ENCODE measurements at places on chromosomes 13 and 19.

DNA sequence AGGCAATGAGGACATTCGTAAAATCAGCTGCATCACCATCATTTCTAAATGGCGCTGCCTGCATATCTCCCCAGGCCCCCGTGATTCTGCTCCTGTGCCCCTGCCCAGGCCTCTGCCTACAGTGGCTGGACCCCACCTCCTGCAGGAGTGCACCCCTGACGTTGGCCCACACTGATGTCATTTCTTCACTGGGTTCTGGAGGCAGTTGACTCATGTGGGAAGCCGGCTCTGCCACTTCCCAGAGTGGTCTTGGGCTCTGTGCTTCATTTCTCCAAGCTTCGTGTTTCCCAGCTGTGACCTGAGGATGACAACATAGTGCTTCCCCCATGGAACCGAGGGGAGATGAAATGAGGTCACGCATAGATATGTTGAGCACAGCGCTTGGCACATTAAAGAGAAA, 19.9 kb downstream of the CCNE1 start:
- no peak for DNase-seq

DNA sequence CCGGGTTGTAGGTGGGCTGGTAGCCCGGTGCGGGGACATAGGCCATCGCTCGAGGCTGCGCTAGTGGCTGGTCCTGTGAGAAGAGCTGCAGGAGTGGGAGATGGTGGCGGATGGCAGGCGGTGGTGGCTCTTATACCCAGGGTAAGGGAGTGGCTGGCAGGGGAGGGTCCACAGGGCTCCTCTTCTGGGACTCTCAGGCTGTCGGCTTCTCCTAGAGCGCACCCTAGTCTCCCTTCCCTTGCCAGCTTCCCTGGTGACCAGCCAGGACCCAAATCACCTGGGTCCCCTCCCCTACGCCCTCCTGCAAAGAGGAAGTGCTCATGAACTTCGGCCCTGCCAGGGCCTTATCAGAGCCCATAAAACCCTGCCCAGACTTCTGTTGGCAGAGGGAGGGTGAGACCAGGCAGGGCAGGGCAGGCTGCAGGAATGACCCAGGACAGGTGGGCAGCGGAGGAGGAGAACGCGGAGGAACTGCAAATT, at the start of gene LGALS4:
TSS of gene LGALS4 (minus strand) at position 105 of the 480 bp plus-strand sequence. CDS start at position 46, 59 bp downstream.
- DNase-seq = no peak

- no peak for DNase-seq
Measured at GRCh38 chr19:45771311-45771933, 2.4 kb upstream of the SIX5 start.

- DNase-seq = no peak
Measured at GRCh38 chr19:51146751-51147150, 4.7 kb downstream of the SIGLEC7 start.

DNA sequence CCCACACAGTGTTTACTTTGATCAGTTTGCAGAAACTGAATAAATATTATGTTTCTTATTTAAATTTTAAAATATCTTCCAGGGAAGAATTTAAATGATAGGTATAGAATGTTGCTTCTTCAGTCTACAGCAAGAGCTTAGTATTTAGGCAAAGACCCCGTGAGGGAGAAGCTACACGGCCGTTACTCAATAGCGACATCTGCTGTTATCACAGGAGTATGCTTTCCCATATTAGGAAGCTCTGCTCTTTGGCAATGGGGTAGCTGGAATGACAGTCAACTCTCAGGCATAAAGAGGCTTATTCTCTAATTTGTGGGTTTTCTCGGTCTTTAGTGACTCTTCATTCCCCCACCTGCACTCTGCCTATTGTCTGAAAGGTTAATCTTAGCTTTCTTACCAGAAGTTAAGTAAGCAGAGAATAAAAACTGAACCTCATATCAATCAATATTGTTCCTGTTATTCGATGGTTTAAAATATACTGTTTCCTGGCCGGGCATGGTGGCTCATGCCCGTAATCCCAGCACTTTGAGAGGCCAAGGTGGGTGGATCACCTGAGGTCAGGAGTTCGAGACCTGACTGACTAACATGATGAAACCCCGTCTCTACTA, 13.2 kb upstream of the LHFPL6 start:
- peak; percentile 90 for DNase-seq

DNA sequence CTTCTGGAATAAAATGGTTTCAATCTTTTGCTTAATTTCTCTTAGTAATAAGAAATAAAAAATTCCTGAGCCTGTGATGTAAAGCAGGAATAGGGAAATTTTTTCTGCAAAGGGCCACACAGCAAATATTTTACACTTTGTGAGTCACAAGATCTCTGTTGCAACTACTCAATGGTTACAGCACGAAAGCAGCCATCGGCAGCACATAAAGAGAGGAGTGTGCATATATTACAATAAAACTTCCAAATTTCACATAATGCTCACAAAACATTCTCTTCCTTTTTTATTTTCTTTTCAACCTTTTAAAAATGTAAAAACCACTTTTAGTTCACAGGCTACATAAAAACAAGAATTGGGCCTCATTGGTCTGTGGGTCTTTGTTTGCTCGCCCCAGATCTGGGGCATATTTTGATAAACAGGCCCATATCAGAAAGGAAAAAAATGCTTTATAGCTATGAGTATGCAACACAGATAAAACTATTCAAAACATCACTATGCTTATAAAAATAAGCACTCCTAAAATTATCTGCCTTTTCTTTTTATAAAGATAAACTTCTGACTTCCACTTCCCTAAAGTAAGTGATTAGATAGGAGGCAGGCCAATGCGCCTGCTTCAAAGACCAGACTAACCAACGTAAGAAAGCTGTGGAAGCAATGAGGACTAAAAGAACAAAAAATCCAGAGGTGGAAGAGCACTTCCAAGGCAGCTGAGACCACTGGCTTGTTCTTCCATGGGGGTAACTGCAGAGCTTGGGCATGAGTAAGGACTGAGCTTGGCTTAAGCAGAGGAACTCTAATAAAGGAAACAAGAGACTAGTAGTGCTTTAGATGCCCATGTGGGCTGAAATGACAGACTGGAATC, 26.5 kb downstream of the MYCBP2 start:
- DNase-seq = no peak

DNA sequence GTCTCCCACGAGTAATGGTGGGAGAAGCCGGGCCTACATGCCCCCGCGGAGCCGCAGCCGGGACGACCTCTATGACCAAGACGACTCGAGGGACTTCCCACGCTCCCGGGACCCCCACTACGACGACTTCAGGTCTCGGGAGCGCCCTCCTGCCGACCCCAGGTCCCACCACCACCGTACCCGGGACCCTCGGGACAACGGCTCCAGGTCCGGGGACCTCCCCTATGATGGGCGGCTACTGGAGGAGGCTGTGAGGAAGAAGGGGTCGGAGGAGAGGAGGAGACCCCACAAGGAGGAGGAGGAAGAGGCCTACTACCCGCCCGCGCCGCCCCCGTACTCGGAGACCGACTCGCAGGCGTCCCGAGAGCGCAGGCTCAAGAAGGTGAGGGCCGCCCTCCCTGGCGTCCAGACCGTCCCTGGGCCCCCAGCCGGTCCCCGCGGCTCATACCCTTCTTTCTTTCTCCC, 1.4 kb upstream of the USF2 start:
- peak; percentile 69 for DNase-seq

DNA sequence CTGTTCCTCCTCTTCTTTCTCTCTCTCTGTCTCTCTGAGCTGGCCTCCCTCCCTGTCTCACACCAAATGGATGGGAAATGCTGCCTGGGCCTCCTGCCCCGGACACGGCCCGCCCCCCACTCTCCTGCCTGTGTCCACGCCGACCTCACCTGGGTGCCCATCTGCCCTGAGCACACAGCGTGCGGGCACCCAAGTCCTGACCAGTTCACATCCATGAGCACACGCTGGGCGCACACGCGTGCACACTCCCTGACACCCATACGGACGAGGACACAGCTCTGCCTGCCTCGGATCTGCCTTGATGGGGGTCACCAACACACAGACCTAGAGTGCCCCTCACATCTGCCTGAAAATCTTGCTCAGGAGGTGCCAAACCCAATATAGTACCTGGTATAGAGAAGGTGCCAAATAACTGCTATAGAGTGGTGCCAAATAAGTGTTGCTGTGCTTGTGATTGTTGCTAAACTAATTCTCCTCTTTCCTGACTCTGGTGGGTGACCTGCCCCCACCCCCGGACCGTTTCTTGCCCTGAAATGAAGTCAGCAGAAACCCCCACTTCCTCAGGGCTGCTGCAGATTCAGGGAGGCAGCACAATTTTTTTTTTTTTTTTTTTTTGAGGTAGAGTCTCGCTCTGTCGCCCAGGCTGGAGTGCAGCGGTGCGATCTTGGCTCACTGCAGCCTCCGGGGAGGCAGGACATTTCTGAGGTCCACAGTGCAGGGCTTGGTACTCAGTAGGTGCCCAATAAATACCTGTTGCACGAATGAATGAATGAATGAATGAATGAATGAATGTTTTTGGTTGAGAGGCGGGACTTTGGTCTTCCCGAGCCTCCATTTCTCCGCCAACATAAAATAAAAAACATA, 4.6 kb downstream of the NFIC start:
- DNase-seq = no peak

GRCh38 chr19:38731654-38732301, 12.5 kb downstream of the CAPN12 start:
- no peak for DNase-seq

GRCh38 chr13:19967621-19968020, 9.1 kb downstream of the ZMYM2 start:
- no peak for DNase-seq

DNA sequence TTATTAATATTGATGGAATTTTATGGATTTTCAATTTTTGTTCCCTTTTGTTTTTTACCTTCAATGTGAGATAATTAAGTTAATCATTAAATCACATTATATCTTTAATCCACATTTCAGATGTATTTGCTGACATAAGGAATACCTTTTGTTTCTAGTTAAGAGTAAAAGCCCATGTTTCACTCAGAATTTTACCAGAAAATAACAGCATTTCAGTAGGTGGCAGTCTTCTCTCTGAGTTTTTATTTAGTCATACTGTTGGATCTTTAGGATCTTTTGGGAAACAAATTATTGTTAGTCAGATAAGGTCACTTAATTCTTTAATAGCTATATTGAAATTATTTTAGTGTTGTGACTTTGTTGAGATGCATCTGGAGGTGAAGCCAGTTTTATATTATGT, 67.9 kb downstream of the NDFIP2 start:
- peak; percentile 69 for DNase-seq

DNA sequence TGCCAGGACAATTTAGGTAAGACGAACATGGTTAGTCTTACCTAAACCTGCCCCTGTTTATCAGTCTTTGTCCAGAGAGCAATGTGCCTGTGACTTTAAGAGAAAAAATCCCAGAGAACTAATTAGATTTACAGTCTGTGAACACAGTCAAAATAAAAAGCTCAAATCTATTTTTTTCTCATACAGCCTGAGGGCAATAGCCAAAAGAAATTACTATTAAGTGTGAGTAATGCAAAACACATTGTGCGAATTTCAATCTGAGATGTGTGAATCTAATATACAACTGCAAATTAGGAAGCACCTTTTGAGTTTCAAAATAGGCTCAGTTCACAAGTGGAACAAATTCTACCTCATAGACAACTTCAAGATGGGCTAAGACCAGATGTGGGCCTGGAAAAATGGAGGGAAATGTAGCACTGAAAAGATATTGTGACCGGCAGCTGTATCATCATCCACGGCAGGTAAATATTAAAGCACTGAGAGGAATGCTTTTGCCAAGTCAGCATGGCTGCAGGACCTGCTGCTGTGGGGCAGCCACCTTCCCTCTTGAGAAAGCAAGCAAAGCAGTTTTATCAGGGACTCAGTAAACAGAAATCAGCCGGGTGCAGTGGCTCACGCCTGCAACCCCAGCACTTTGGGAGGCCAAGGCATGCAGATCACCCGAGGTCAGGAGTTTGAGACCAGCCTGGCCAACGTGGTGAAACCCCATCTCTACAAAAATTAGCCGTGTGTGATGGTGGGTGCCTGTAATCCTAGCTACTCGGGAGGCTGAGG, 114.8 kb downstream of the KATNAL1 start:
- no peak for DNase-seq

DNA sequence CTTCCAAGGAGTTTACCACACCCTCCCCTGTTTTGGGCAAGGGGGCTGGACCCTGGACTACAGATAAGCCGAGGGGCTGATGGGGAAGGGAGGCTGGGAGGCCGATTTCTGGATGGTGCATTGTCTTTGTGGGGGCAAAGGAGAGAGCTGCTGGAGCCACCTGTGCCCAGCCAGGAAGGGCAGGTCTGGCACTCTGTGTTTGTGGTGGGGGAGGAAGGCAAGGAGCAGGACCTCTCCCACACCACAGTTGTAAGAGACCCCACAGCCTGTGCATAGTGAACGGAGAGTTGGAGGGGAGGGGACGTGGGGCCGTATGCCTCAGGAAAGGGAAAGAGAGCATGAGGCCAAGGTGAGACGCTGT, 16.0 kb upstream of the PRR19 start:
- no peak for DNase-seq

- DNase-seq = peak; percentile 61
Measured at GRCh38 chr19:22526661-22527272, 104.6 kb upstream of the ZNF98 start.

DNA sequence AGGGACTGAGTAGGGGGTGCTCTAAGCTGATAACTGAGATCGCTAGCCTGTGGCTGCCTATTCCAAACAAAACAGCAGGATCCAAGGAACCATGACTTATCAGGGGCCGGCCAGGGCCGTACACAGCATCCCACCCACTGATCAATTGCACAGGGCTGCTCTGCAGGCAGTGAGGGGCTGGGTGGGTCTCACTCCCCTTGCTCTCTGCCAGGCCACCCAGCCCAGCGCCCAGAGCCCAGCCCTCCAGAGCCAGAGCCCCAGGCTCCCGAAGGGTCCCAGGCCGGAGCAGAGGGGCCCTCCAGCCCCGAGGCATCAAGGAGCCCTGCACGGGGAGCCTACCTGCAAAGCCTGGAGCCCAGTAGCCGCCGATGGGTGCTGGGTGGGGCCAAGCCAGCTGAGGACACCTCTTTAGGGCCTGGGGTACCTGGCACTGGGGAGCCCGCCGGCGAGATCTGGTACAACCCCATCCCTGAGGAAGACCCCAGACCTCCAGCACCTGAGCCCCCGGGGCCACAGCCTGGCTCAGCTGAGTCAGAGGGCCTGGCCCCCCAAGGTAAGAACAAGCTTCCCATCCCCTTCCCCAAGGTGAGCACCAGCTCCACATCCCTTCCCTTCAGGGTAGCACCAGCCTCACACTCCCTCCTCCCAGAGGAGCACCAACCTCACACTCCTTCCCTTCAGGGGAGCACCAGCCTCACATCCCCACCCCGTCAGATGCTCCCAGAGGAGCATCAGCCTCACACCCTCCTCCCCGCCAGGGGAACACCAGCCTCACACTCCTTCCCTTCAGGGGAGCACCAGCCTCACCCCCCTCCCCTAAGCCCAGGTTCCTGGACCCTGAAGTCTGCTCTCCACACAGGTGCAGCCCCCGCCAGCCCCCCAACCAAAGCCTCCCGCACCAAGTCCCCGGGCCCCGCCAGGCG, 1.9 kb downstream of the SYDE1 start:
- DNase-seq = no peak

Measured in tongue (tissue), 3 donors.